Astrocyte of the hippocampus (primary cell): ENCODE measurements at places on chromosomes 12 and 14.

DNA sequence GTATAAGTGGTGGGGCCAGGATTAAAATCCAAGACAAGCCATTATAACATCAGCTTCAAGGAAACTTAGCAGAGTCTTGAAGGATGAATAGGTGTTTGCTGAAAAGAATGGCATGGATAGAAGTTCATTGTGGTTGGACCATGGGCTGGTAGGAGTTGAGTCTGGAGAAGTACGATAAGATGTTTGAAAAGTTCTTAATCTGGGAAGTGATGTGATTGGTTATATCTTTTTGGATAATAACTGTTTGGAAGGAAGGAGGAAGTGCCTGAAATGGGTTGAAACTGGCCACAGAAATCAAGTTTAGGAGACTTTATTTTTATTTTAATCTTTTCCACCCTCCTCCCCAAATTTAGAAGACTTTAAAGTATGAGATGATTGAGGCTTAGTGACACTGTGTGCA is 4.9 kb downstream of the DENR start:
- DNase-seq, result no peak

GRCh38 chr14:65228436-65228835 is 126.1 kb upstream of the MAX start:
- DNase-seq, result no peak

DNA sequence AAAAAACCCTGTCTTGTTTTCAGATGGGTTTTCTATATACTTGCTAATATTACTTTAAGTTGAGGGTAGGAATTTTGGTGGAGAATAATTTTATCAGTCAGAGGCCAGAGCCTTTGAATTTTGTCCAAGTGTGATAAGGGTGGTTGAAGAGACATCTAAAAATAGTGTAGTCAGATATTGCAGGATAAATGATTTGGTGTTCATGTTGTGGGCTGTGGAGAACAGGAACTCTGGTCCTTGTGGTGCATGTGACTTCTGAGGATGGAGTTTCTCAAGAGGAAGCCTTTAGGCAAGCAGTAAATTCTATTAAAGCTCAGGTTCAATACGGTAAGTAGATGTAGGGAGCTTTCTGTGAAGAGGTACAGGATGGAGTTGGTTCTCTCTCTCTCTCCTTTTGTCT is 2.8 kb downstream of the ADAM21 start:
- no peak for DNase-seq

- no peak for DNase-seq
Measured at GRCh38 chr12:90301561-90302133, 593.0 kb upstream of the ATP2B1 start.

- no peak for DNase-seq
Measured at GRCh38 chr12:25855716-25856115, 102.8 kb upstream of the RASSF8 start.

- no peak for DNase-seq
Measured at GRCh38 chr12:119378903-119379302, 44.4 kb downstream of the CCDC60 start.

DNA sequence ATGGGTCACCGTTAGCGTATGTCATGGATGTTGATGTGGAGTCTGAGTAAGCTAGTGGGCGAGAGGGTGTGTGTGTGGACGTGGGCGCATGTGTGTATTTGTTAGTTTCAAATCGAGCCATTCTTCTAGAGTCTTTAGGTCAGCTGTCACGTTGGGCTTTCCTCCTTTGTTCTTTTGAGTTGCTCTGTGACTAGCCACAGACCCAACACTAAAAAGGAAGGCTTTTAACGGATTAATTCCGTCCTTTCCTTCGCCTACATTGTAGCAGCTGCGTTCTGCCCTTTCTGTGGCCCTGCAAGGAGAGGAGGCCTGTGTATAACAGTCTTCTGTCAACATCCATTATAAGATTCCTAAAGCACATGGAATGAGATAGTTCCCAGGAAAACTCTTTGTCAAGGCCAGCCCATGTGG is 117.2 kb upstream of the DNM1L start:
- no peak for DNase-seq

DNA sequence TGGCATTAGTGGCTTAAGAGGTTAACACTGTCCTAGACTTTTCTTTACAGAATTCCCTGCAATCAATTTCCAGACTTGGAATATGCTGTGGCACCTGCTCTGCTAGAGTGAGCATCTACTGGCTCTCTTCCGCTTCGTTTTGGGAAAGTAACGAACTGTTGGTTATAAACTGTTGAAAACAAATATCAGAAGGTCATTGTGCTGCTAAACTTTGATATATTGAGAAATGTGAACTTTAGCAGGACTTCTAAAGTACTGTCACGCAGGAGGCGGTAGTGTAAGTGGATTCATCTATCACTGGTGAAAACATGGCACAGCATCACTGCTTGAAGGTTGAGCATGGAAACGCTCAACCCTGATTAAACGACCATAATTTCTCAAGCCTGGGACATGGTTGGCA is 348.9 kb downstream of the FLRT2 start:
- no peak for DNase-seq
